Activated CD8-positive, alpha-beta memory T cell treated with anti-CD3 and anti-CD28 coated beads for 1 hour (primary cell): ENCODE measurements at places on chromosomes 2 and 18.

DNA sequence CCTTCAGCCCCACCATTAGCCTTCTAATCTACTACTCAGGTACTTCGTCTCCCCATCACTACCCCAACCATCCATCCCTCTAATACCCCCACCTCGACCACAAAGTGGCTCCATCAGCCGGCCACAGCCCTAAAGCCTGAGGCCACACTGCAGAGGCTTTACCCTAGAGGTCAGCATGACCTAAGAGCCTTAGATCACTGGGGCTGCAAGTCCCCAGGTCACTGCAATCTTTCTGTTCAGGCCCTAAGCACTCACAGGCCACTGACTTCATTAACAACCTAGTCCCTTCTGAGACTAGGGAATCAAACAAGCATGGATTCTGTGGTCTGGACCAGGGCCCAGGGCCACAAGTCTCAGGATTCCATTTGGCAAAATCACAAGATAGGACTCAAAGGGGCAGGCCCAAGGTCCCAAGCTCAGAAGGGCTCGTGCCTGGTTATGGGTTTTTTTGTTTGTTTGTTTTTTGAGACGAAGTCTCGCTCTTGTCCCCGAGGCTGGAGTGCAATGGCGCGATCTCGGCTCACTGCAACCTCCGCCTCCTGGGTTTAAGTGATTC lies 37.0 kb upstream of the PKDCC start:
- DNase-seq, result no peak

DNA sequence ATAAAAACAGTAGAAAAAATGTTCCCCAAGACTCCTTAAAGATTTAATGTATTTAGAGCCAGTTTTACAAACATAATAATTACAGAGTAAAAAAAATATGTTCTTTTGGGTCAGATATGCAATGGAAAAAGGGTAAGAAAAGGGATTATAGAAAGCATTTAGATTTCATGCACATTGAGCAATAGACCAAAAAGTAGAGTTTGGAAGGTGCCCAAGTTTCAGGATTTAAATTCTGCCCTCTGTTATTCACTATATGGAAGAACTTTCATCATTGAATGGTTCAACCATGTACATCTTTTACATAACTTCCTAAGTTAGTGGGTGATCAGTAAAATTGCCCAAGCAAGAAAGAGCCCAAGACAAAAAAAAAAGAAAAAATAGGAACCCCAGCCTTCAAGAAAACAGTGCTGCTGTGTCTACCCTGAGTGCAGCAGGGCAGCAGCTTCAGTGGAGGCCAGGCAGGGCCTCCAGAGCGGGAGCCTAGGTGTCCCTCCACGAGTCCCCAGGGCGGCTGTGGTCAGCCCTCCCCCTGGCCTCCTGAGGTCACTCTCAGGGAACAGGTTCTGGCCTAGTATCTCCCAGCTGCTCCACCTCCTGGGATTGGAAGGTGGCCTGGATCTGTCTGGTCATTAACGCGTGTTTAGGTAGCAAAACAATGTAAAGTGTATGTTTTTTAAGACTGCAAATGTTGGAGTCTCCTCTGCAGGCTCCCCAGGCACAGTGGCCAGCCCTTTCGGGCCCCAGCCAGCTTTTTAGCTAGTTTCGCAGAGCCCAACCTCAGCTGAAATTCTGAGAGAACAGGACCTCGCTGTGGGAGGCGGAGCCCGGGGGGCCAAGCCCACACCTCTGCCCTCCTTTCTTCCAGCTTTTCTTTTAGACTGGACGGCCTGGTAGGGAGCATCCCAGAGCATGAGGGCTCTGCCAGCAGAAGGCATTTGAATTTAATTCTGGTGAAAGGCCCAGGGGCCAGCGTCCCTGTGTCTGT lies 77.3 kb downstream of the TEX51 start:
- DNase-seq, result no peak

- DNase-seq, result no peak
These were observed 18.6 kb downstream of the BUB1 start for GRCh38 chr2:110659248-110659647.

DNA sequence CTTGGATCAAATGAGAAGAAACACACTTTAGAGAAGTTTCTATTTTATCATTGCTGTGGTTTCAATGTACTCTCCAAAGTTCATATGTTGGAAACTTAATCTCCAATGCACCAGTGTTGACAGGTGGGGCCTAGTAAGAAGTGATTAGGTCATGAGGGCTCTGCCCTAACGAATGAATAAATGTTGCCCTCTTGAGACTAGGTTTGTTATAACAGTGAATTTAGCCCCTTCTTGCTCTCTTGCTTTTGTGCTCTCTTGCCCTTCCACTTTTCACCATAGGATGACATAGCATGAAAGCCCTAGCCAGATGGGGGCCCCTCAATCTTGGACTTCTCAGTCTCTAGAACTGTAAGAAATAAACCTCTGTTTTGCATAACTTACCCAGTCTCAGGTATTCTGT lies 664.8 kb downstream of the DCC start:
- DNase-seq, result no peak

- no peak for DNase-seq
These were observed 403.3 kb upstream of the CDH20 start for GRCh38 chr18:60929966-60930365.

DNA sequence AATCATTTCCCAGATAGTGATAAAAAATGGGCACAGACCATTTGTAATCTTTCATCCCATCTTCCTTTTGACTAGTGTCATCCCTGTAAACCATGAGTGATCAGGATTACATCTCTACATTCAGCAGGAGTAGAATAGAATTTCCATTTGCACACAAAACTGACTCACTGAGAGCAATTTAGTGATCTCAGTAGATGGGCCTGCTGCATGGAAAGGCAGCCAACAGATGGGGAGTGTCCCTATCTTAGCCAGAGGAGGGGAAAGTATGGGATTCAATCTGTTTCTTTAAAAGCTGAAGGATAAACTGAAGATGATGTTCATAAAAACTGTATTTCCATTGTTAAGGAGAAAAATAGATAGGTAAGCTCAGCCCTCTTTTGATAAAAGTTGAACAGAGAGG lies 441.7 kb downstream of the ZNF521 start:
- DNase-seq, result no peak

- no peak for DNase-seq
These were observed 314.1 kb upstream of the TRIB2 start for GRCh38 chr2:12402440-12403139.

GRCh38 chr2:146762786-146763185 lies 1082.0 kb upstream of the ACVR2A start:
- no peak for DNase-seq

DNA sequence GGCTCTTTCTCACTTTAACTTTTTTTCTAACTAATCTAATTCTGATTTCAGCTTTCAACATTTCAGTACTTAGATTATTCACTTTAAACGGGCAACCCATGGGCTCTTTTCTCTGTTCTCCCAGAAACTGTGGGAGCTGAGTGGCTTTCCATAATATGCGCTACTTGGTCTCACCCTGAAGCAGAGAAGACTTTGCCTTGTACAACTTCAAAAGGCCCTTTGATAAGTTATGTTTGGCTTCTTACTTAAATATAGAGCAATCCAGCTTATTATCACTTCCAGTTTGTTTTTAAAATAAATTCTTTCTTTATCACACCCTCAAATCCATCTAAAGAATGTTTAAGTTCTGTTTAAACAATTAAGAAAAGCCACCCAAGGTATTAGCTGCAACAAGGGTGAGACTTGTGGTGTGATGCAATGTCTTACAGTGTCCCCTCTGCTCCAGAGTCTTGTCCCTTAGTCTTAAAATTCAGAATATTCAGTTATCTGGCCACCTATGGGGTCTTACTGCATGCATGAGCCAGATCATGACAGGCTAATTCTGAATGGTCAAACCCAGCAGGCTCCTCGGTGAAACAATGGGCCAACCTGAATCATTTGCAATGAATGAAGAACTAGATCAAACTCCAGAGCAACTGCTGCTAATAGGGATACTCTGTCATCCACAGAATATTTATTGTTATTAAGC lies 38.8 kb downstream of the GCG start:
- DNase-seq, result no peak

GRCh38 chr2:25926984-25927756 lies 48.9 kb upstream of the ASXL2 start:
- DNase-seq, result no peak

- no peak for DNase-seq
These were observed 296.4 kb upstream of the DLGAP1 start for GRCh38 chr18:4751523-4751922.
